ENCODE measurements at places on chromosomes 5 and 9.

- DNase-seq: no peak
Observed at GRCh38 chr9:12796601-12797000, 21.8 kb downstream of the LURAP1L start.

- no peak for DNase-seq
Observed at GRCh38 chr5:108102463-108102862, 279.4 kb downstream of the FBXL17 start.

DNA sequence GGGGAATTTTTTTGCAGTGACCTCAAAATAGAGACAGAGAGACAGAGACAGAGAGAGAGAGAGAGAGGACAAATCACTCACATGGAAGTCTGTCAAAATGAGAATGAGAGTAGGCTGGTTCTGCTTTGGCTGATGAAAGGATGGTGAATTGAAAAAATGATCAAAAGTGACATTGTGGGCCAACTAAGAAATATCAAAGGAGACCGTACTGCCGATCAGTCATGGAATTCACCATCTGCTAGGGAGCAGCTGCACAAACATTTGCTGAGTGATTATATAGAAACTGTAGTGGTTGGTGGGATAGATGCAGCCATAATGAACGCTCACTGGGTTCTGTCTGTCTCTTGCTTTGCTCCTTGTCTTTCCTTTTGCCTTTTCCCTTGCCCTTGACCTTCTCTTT, 476.6 kb upstream of the SGCD start:
- no peak for DNase-seq

DNA sequence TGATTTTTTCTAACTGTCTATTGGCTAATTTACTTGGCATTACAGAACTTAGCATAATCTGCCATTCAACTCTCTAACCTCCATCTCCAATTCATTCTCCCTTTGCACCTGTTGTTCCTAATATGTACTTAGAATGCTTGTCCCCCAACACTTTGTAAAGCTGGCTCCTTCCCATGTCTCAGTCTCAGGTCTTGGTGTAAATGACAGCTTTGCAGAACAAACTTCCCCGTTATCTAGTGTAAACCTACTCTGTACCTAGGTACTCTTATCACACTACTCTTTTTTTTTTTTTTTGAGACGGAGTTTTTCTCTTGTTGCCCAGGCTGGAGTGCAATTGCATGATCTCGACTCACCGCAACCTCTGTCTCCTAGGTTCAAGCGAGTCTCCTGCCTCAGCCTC, 77.2 kb upstream of the CTNNA1 start:
- DNase-seq: no peak

- DNase-seq: no peak
Observed at GRCh38 chr5:58060996-58061395, 398.9 kb downstream of the PLK2 start.

- no peak for DNase-seq
Observed at GRCh38 chr5:43044181-43044914, 4.2 kb upstream of the ANXA2R start.

- no peak for DNase-seq
Observed at GRCh38 chr5:39161578-39161977, 57.8 kb downstream of the FYB1 start.

DNA sequence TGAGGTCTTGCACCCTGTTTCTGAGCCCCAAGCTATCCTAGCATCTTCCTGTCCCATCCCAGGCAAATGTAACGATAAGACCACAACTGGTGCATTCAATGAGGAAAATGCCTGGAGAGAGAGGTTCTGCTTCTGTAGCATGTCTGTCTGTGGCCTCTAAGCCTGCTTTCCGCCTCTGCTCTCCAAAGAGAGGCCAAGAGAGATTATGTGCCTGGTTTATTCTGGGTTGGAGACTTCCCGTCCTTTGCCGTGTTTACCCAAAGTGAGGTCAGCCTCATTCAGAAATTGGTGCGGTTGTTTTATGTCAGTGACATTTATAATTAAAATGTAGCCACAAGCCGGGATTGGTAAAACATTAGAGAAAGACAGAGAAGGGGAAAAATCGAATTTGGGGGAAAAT, 77.8 kb downstream of the FGF1 start:
- DNase-seq: no peak

DNA sequence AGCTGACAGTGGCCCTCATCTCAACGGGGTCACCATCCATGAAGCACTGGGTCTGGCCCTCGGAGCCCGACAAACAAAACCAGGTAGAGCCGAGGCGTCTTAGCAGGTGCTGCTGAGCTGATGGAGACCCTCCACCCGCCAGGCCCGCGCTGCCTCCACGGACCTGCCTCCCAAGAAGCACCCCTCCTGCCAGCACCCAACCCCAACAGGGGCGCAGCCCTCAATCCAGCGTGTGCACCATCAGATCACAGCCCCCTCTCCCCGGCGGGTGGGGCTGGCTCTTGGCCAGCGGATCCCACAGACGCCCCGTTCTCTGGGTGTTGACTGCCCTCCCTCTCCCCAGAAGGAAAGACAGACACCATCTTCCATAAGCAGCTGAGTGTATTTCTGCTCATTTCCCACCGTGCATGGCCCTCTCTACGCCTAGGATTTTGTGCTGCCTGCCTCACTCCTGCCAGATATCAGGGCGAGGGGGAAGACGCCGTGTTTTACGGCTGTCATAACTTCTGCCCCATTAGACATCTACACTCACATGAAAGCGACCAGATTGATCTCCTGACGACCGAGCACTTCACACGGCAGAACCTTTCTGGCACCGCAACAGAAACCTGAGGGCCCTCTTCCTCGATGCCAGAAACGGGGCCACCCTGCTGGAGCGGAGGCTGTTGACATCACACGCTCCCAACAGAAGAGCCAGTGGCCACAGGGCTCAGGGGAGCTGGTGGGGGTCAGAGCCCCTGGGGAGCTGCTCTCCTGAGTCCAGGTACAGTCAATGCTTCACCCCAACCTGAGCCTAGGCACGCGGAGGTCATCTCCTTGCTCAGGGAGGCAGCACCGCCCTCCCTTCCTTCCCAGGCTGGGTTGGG, 12.4 kb downstream of the NACC2 start:
- no peak for DNase-seq

GRCh38 chr5:113478691-113479090, 9.6 kb downstream of the MCC start:
- no peak for DNase-seq

All from NCI-H2107 (cell line).